ENCODE measurements at places on chromosomes 4 and X.
A peak's percentile ranks its signal among the peaks of the same experiment; 100 is the strongest.

DNA sequence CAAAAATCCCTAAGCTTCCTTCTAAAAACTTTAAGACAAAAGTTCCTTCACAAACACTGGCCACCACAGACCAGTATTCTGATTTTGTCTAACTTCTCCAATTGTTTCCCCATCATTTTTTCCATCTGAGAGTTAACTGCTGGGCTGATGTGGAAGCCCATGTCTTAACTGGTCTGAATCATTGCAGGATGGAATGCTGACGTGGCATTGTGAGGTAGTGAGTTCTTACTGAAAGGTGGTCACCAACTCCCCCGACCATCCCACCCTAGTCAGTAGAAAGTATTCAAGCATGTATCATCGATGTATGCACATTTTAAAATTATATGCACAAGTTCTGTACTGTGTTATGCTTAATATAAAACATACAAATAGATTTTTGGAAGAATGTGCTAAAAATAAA lies 99.1 kb upstream of the SMIM10 start:
- no peak for DNase-seq

DNA sequence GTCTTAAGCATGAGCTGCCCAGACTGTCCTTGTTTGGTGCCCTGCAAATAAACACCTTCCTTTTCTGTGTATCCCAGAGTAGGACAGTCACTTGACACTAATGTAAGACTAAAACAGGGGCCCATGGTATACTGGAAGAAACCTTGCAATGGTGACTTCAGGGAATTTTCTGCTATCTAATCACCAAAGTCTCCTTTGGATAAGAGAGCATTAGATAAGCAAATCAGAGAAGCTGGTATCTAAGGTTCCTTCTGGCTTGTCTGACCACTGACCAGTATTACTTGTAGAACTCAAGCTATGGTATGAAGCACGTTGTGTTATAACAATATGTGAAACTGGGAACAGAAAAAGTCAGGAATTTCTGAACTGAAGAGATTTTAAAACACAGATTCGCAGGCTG lies 173.9 kb downstream of the COL25A1 start:
- DNase-seq = no peak

DNA sequence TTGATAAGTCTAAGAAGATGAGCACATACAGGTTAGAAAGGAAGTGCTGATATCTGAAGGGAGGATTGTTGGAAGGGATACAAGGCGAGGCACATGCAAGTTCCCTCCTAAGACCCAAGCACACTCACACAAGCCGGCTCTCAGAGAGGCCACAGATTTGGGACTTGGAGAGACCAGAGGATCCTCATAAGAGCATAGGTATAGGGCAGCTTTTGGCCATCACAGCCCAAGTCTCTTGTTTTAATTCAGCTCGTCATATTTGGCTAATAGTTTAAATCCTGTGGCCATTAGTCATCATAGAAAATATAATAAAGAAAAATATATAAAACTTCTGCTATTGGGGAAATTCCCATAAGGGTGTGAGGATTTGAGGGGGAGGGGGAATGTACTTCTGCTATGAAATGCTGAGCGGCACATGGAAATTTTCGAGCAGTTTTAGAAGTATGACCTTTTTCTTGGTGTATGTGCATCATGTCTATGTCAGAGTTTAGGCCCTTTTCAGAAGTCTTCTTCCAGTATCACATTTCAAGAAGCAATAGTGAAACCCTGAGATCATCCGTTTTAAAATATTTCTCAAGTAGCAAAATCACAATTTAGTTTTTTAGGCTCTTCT lies 97.7 kb downstream of the NFKB1 start:
- no peak for DNase-seq

GRCh38 chr4:124803026-124803425 lies 90.5 kb upstream of the ANKRD50 start:
- no peak for DNase-seq

GRCh38 chrX:31099536-31100090 lies 27.8 kb upstream of the FTHL17 start:
- DNase-seq = no peak

DNA sequence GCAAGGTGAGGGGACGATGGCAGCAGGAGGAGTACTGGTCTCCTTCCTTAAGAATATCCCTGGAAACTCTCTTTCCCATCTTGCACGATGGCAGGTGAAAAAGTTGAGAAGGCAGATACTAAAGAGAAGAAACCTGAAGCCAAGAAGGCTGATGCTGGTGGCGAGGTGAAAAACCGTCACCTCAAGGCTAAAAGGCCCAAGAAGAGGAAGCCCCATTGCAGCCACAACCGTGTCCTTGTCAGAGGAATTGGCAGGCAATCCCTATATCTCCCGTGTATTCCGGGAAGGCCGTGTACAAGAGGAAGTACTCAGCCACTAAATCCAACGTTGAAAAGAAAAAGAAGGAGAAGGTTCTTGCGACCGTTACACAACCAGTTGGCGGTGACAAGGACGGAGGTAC lies 40.0 kb downstream of the CRLF2 start:
- no peak for DNase-seq

DNA sequence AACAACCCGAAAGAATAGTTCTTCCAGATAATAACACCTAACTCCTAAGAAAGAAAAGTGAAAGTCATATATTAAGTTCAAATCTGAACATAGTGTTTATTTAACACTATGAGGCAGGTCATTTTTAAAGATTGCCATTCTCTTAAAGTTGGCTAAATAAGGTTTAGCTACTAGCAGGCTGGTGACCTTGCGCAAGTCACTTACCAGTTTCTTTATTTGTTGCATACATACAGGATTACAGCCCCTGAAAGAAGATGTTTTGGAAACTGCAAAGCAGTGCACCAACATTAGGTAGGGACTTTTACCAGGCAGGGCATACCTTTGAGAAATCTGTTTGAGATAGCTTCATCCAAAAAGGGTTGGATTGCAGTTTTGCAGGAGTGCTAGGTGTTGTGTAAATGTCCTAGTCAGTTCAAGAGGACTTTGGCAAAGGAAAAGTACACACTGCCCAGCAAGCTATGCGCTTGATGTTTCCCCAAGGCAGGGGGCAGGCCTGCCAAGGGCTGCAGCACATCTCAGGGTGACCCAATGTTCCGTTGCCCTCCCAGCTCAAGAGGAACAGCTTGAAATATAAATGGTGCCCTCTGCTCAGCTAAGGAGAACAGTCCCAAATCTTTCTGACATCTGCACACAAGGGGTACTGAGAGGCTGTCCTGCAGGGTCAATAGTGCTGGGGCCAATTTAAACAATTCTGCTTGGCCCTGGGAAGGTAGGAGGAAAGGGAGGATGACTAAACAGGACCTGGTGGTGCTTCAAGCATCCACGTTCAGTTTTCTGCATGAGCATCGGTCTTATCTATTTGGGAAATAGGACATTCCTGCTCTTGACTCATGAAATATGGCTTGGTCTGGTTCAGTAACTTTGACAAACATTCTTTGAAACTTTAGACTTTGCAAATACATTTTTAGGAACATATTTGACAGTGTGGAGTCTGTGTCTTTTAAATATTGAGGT lies 130.8 kb downstream of the COL4A6 start:
- DNase-seq = no peak

DNA sequence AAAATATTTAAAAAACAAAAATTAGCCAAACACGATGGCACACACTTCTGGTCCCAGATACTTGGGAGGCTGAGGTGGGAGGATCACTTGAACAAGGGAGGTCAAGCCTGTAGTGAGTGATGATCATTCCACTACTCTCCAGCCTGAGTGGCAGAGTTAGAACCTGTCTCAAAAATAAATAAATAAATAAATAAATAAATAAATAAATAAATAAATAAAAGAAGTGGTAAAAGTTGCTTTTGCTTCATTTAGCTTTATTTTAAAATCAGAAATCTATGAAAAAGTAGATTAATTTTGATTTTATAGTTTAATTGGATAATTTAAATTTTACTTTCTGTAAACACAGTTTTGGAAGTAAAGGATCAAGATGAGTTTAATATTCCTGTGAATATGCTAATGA lies 552.9 kb upstream of the PCDH10 start:
- no peak for DNase-seq

DNA sequence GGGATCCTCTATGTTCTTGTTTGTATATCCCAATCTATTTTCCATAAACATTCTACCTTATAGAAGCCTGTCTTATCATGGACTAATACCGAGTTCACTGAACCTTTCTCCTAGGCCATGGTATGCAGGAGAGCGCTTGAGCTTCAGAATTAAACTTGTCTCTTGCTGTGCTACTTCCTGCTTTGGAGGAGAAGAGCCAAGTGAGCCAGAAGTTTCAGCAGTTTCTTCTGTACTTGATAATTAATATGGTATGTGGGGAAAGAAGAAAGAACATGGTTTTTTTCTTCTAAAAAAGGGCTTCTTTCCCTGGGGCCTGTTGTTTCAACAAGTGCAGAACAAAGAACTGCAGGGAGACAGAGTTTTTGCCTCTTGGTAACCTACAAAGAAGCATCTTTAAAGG lies 172.8 kb downstream of the ATG4A start:
- no peak for DNase-seq

DNA sequence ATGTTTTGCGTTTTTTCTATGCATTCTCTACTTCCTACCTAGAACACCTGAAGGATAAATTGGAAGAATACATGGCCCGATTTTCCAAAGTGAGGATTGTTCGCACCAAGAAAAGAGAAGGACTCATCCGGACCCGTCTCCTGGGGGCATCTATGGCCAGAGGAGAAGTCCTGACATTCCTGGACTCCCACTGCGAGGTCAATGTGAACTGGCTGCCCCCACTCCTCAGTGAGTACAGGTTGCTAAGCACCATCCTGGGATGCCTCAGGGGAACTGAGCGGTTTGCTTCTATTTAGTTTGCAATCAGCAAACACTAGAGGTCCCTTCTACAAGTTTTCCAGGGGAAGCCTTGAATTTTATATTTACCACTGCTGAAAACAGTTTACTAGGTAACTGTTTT lies 359.3 kb upstream of the GALNT7 start:
- no peak for DNase-seq

DNA sequence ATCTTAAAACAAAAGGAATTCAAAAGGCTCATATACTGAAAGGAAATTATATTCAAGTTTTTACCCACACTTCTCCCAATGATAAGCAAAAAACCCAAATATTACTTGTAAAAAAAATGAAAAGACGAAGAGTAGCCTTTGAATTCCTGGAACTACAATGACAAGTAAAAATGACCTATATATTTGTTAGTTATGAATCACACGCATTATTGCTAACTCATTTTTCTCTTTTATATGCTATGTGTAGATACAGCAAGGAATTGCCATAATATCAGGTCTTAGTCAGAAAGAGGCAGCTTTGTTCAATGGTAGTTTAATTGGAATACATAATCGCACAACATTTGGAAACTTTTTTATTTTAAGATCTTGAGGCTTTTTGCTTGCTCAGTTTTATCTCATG lies 22.7 kb upstream of the ASB5 start:
- no peak for DNase-seq

- DNase-seq = no peak
Observed at GRCh38 chr4:69568787-69569186, 70.7 kb downstream of the UGT2A2 start.

- no peak for DNase-seq
Observed at GRCh38 chr4:151876381-151876988, 115.7 kb upstream of the GATB start.

GRCh38 chr4:157804986-157805385 lies 367.8 kb downstream of the GASK1B start:
- peak; percentile 14 for DNase-seq

DNA sequence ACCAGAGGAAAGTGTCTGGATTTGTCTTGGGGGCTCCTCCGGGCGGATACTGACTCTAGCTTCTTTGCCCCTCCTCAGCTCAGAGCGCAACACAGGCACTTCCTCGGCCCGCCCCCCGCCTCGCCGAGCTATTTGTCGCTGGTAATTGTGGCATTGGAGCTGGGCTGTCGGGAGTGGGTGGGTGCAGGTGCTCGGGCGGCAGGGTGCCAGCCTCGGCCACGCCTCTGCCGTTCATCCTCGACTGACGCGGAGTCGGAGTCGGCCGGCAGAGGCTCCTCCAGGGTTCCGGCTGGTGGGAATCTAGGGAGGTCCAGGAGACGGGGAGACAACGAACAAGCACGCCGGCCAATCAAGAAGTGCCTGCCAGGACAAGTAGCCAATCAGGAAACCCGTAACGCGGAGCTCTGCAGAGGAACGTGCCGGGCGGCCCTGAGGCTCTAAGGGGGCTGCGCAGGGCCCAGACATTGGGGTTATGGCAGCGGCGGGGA lies 3.9 kb upstream of the SYN1 start:
- peak; percentile 78 for DNase-seq

DNA sequence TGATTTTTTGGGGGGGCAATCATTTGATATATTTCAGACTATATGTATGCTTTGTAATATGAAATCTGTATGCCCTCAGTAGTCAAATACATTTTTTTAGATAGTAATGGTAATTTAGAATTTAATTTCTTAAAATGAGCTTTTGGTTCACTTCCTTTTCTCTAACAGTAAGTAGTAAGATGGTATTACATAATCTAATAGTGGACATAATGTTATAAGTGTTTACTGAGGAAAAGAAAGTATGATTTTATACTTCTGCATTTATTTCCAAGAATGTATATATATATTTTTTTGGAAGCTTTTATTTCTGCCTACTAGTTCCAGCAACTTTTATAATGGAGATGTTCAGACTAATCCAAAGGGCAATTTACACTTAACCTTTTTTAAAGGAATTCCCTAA lies 1450.7 kb upstream of the TENM3 start:
- DNase-seq = no peak

- no peak for DNase-seq
Observed at GRCh38 chr4:157040405-157040804, 35.5 kb upstream of the GLRB start.

DNA sequence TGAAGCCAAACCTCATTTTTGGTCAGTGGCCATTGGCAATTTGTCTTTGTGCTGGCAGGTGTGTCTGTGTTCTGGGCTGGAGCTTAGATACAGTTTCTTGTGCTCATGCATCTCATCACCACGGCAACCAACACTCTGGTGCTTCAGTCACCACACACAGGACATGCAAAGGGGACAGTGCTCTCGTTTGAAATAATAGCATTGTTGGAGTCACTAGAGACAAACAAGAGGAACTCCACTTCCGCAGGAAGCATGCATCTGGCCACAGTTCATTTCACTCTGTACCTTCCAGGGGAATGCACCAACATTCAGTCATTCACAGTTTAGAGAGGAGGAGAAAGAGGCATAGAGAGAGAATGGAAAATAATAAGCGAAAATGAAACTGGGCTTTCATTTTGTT lies 267.4 kb downstream of the ANK2 start:
- DNase-seq = no peak

- DNase-seq = no peak
Observed at GRCh38 chrX:100658941-100659381, 15.0 kb downstream of the SRPX2 start.

DNA sequence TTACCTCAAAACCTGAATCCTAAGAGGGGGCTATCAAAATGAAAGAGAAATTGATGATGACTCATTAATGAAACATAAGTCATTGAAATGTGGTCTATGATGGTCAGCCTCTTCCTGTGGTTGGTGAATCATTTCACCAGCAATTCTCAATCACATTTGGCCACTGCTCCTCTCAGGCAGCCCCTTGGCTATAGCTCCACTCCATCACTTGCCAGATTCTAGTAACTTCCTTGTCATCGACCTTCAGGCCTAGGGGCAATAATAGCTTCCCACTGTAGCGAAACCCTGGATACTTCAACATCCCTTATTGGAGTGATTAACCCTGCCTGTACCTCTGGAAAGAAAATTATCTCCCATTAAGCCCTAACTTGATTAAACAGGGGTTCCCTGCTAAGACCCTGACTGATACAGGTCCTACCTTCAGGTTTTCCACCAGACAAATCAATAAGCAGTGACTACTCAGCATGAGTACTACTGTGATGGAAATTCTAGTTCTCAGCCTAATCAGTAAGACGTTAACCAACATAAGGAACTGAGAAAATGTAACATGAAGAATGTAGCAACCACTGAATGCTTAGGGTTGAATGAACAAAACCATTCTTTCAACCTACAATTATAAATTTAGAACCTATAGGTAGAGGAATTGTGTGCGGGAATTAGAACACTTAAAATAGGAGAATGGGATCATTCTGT lies 30.4 kb downstream of the ADH7 start:
- DNase-seq = peak; percentile 79

Measured in ACHN (cell line).